ENCODE measurements at places on chromosomes 11 and 22.

DNA sequence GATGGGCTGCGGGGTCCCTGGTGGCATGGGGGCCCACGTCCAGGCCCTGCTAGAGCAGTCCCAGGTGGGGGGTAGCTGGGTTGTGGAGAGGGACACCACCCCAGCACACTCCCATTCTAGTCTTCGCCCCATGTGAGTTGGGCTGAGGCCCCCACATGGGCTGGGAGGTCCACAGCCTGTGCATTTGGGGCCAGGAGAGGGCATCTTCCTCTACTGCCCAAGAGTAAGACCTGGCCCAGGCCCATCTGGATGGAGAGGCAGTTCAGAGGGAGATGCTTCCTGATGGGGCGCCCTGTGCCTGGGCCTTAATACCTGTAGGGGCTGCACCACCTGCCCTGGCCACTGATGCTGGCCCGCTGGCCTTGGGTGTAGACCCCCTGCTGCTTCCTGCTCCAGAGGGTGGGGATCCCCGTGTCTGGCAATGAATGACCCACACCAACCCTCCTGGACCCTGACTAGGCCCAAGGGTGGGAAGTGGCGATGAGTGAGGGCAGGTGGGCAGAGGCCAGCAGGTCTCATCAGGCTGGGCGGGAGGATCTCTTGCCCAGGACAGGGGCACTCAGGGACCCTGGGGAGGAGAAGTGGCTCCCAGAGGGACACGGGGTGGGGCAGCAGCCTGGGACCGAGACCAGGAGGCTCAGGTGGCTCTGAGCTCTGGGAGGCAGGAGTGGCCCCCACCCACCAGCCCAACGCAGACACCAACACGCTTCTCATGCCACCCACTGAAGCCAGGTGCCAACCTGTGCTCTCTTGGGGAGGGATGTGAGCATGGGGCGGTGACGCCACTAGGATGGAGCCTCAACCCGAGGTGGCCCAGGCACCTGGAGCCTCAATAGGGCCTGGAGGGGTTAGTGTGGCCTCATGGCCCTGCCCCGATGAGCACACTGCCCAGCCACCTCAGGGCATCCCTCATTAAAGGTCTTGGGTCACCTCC lies 17.4 kb upstream of the GNB1L start:
- DNase-seq: peak; percentile 50

DNA sequence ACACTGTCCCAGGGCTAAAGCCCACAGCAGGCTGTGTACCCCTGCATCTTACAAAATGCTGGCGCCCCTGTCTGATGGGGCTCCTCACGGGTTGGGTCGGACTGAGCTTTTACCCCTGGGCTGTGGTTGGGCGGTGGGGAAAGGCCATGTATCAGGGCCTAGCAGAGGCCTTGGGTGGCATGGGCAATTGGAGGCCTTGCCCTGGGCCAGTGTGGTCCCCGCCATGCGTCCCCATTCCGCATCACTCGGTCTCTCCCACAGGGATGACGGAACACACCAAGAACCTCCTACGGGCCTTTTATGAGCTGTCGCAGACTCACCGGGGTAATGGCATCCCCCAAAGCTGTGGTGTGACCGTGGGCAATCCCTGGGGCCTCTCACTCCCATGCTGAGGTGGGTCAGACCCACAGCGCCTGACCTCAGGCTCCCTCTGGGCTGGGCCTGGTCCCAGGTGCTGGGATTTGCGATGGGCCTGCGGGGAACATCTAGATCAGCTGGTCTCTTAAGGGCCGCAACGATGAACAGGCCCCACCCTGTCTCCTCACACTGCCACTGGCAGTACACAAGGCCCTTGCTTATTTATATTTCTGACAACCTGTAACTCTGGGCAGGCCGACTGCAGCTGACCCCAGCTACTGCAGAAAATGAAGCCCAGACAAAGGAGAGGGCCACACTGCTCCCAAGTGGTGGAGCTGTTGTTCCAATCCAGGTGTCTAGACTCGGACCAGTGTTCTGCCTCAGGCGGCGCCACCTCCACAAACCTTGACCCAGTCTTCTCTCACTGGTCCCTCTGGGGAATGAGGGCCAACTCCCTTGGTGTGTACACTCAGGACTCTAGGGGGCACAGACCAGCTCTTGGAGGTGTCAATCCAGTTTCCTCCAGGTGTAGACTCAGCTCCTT lies 12.3 kb downstream of the SLC16A8 start:
- no peak for DNase-seq

- DNase-seq: peak; percentile 12
Observed at GRCh38 chr11:46413760-46414465, 22.3 kb upstream of the CHRM4 start.

GRCh38 chr22:28442711-28443525 lies 236.7 kb downstream of the TTC28 start:
- peak; percentile 28 for DNase-seq

- DNase-seq: no peak
Observed at GRCh38 chr11:126816645-126817044, 183.9 kb downstream of the KIRREL3 start.

Data from right cardiac atrium (tissue), 5 donors.